Foreskin keratinocyte (primary cell): ENCODE measurements at places on chromosomes 6 and 20.

DNA sequence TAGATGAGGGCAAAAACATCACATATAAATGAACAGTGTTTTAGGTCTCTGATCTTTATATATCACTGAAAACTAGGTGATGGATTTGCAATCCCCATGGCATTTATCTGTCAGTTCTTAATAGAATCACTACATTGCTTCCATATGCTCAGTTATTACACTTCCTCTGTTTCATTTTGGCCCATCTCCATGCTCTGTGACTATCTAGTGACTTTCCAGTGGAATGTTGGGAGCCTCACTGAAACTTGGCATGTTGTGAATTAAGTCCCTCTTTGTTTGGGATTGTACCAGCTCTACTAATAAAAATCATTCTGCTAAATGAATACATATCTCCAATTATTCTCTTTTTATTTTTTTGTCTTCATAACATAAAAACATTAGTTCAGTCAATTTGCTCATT is 226.1 kb upstream of the CEP162 start:
- DNase-seq: no peak

GRCh38 chr20:32191873-32192272 is 15.7 kb downstream of the PLAGL2 start:
- no peak for DNase-seq

GRCh38 chr20:53154540-53154939 is 182.4 kb downstream of the TSHZ2 start:
- DNase-seq: no peak

DNA sequence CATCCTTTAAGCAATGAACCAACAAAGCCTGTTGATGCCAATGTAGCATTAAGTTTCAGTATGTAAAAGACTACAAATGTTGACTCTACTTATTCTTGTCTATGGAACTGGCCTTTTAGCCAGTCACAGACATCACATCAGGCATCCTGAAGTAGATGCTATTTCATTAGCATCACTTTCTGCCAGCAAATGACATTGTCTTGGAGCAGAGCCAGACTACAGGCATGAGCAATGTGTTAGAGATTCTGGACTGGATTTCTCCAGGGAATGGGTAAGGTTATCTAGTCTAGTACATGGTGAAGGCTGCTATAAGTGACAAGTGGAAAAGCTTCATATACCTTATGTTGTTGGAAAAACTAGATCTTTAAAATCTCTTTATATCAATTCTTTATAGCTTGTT is 142.9 kb downstream of the ADGRB3 start:
- DNase-seq: no peak

GRCh38 chr20:53834062-53834442 is 236.3 kb downstream of the BCAS1 start:
- DNase-seq: peak; percentile 46

- no peak for DNase-seq
These were observed 523.7 kb upstream of the SLC35B3 start for GRCh38 chr6:8958894-8959511.

GRCh38 chr6:85137865-85138264 is 312.0 kb upstream of the NT5E start:
- DNase-seq: no peak

DNA sequence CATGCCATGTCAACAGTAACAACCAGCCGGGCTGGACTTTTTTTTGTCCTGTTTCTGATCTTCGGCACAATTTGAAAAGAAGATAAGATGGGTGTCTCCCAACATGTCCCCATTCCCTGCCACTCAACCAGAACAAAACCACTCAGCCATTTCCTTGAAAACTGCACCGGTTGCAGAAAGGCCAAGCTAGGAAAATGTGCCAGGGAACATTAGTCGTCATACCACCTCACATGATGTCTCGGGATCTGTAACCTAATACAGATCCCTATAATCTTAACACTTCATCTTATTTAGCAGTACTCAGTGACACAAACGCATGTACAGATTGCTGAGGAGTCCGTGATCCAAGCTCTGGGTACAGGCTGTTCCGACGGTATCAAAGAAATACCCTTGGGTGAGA is 46.5 kb downstream of the ALDH8A1 start:
- no peak for DNase-seq

- no peak for DNase-seq
These were observed 46.7 kb downstream of the SRC start for GRCh38 chr20:37392441-37393195.

GRCh38 chr6:8041913-8042583 is 22.1 kb downstream of the BLOC1S5 start:
- no peak for DNase-seq

- DNase-seq: no peak
These were observed 26.4 kb upstream of the BHLHE23 start for GRCh38 chr20:63032861-63033793.

DNA sequence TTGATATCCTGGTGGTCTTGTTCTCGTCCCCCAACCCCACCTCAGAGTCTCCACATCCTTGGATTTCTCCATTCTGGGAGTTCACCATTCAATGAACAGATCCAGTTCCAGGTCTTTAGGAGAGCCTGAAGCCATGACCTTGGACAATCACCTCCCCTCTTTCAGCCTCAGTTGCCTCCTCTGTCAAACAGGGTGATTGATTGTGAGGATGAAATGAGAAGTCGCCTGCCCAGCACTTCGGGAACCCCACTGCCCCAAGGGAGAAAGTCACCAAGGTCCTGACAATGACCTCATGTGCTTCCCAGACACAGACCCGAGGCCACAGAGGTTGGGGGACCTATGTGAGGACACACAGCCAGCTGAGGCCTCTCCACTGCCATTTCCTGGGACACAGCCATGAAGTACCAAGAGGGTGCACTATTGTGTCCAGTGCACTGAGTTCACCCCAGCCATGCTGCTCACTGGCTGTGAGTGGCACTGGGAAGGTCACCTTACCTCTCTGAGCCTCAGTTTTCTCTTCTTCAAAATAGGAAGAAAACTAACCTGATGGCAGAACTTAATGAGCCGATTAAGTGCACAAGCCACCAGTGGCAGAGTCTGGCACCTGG is 61.7 kb downstream of the SNAI1 start:
- DNase-seq: no peak

GRCh38 chr6:14784596-14785492 is 461.0 kb upstream of the JARID2 start:
- peak; percentile 43 for DNase-seq

DNA sequence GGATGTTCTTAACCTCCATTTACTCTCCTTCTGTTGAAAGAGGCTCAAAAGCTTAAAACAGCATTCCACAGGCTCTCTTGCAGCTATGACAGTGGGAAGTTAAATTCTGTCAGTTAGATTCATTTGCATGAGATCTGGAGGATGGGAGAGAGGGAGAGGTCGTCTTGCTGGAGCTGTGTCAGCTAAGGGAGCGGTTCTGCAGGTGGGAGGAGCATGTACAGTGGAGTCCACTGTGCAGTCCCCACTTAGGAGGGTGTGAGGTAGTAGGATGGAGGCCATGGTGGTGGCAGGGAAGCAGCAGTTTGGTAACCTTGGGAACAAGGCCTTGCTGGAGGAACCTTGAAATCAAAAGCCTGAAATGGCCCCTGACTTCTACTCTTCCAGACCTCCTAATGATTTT is 12.0 kb upstream of the B4GALT5 start:
- DNase-seq: no peak

DNA sequence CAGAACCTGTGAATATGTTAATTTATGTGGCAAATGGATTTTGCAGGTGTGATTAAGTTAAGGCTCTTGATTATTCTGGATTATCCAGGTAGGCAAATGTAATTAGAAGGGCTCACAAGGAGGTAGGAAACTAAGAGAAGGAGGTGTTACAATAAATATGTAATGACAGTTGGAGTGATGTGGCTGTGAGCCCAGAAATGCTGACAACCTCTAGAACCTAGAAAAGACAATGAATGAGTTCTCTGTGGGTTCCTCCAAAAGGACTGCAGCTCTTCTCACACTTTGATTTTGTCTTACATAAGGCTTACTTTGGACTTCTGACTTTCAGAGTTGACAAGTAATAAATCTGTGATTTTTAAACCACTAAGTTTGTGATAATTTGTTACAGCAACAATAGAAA is 406.6 kb upstream of the EPHA7 start:
- DNase-seq: no peak

- no peak for DNase-seq
These were observed 1454.4 kb downstream of the HACE1 start for GRCh38 chr6:103405321-103405720.

DNA sequence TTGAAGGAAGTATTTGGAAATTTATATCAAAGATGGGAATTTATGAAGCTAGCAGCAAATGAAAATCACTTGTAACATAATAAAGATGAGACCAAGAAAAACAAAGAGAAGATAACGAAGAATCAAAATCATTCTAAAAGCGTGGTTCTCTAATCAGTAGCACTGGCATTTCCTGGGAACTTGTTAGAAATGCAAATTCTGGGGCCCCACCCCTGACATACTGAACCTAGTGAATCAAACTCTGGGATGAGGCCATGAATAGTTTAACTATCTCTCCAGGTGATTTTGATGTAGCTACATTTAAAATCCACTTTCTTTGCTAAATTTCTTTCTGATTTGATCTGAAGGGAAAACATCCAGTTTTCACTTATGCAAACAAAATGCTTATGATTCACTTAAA is 1075.6 kb downstream of the HACE1 start:
- no peak for DNase-seq

DNA sequence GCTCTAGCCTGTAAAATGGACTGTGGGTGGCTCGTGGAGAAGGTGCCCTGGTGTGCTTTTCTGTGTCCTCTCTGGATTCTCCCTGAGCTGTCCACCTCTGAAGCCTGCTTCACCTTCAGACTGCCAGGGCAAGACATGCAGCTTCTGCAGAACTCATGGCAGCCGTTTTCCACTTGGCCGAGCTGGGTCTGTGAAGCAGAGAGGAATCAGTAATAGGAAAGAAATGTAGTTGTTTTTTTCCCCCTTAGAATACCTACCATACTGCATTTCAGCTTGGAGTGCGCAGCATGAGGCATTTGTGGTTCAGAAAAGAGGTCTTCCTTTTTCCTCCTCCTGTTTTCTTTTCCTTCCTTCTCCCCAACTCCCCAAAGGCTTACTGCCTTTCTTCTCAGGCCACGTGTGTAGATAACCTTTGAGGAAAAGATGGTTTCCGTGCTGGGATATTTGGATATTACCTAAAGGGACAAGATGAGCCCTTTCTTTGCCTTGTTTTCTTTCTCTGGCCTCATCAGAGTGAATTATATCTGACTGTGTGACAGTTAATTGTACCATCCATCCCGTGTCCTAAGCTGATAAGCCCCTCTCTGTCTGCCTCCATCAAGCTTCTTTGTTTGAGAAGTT is 39.4 kb downstream of the RREB1 start:
- DNase-seq: no peak

GRCh38 chr6:20955131-20955530 is 420.9 kb downstream of the CDKAL1 start:
- no peak for DNase-seq

DNA sequence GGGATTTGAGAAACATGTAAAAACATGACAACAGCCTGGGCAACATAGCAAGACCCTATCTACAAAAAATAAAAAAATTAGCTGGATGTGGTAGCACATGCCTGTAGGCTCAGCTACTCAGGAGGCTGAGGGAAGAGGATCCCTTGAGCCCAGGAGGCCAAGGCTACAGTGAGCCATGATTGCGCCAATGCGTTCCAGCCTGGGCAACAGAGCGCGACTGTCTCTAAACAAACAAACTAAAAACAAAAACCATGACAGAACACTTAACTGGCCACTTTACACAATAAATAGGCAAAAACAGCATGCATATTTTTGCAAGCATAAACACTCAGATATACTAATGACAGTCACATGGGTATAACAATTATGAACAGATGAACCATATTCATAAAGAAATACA is 60.0 kb downstream of the SYTL3 start:
- DNase-seq: no peak

DNA sequence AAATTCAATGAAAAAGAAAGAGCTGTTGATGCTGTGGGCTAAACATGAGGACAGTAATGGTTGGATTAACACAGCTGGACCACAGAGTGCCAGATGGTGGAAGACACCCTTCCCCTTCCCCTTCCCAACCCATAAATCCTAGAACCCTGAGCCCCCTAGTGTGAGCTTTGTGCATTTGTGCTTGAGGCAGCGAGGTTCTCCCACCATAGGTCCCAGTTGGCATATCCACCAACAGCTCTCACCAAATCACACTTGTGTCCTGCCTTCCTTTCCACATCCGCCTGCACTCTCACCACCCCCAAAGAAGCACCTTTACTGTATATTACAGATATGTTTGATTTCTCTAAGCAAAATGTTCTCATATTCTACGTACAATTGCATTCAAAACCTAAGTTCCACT is 32.8 kb upstream of the HBS1L start:
- no peak for DNase-seq

DNA sequence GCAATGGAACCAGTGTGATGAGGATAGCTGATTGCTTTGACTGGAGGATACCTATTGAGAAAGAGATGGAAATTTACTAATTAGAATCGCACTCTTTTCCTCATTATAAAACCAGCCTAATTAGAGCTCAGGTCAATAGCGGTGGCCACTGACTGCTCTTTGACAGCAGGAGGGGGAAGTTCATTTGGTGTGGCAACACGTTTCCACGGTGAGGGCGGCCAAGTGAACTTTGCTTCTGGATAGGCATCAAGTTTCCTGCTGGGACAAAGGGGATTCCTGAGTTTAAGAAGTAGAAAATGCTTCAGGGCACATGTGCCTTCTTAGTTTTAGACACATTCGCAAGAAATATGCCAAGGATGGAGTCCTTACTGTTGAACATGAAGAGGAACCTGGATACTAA is 145.3 kb upstream of the NRN1 start:
- no peak for DNase-seq

GRCh38 chr20:17898548-17898994 is 70.0 kb downstream of the SNX5 start:
- DNase-seq: no peak

DNA sequence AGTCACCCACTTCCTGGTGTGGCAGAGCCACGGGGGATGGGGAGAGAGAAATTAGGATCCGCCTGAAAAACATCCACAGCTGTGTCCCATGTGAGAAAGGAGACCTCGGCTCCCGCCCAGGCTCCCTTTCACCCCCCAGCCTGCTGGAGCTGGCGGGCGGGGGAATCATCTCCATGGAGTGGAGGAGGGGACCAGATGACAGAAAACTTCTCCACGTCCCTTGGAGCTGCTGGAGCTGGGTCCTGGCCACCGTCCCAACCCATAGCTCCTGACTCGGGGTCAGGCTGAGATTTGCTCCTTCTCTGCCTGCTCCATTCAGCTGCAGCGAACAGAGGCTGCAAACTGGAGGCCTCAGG is 113.8 kb downstream of the CEBPB start:
- no peak for DNase-seq

GRCh38 chr6:35449287-35449881 is 2.8 kb upstream of the FANCE start:
- no peak for DNase-seq
